Ecto neural progenitor cell (in vitro differentiated cells): ENCODE measurements at places on chromosomes 6 and 20.

DNA sequence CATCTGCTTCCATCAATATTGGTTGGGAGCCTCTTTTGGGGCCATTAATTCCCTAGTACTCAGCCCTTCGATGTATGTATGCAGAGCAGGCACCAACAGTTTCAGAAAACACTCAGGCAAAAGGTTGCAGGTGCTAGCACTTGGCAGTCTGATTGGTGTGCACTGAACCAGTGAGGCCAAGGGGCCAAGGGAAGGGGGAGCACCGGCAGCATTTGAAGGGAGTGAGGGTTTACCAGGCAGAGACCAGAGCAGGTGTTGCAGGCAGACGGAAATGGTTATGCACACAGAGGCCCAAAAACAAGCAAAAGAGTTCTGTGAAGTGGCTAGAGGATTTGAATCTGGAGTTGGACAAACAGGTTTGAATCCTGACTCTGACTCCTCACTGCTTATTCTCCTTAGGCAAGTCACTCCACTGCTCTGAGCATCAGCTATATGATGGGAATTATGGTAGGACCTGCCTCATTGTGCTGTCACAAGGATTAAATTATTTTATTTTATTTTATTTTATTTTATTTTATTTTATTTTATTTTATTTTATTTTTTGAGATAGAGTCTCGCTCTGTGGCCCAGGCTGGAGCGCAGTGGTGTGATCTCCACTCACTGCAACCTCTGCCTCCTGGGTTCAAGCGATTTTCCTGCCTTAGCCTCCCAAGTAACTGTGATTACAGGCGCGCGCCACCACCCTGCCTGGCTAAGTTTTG is 58.1 kb upstream of the SHLD1 start:
- no peak for DNase-seq

DNA sequence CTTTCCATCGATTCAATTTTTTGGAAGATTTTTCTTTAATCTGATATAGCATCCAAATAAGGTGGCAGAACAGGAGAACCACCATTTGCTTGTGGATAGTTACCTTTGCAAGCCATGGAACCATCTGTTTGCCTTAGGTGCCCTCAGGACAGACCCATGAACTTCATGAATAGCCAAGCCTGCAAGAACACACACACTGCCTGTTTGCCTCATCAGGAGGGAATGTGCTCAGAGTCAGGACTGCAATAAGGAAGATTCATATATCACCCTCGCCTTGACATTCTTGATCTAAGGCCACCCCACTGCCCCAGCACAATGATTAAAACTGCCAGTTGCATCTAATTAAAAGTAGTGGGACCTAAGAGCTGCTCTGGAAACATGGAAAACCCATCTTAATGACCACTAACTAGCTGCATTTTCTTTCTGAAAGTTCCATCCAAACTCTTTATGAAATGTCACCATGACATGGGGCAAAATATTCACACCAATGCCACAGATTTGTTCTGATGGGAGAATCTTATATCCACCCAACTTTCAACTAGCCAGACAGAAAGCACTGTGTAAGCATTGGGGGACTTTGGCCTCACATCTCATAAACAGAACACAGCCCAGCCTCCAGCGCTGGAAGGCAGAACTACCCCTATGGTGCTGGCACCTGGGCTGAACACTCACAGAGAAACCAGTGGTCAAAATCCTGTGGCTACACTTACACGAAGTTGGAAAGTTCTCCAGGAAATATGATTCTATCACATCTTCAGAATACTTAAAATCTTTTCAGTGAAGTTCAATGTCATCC is 48.3 kb downstream of the TBXT start:
- DNase-seq, result no peak

DNA sequence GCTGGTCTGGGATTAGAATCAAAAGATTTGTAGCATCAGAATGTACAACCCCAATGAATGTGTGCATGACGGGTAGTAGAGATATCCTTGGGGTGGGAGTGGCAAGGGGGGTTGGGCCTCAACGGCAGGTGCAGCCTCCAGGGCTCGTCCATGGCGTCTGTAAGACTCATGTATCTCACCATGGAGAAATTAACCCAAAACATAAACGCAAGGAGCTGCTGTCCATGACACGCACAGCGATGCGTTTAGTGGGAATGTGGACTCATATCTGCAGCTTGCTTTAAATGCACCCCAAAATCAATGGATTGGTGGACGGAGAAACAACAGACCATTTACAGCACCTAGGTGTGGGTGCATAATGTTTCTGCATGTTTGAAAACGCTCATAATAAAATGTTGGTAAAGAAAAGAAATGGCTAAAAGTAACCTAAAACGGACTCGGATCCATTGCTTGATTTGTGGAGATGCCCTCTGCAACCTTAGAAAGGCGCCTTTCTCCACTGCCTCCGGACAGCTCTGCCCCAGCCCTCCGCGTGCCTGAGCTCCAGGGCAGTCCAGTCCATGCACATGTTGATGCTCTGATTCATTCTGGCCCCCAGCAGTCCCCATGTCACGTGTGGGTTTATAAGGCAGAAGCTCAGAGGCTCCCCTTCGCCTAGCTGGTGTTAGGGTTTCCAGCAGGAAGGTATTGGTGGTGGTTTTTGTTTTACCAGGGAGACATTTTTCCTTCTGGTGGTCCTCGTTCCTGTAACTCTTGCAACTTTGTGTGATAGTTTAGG is 24.5 kb downstream of the PYGB start:
- DNase-seq, result no peak

GRCh38 chr20:48826883-48827771 is 672 bp downstream of the PREX1 start:
- peak; percentile 79 for DNase-seq

DNA sequence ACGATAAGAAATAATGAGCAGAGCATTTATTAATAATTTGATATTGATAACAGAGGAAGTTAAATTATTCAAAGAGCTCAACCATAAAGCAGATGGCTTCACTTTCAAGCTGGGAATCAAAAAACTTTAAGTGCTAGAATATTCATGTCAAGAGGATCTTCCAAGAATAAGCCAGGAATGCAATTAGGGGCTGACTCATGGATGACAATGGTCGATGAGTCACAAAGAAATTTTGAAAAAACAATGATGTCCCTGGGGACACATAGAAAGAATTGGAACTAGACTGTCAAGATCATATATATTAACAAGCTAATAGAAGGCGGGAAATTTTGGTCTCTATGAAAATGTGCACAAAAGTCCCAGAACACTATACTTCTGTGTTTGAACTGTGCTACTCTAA is 304.1 kb downstream of the LAMA2 start:
- no peak for DNase-seq

GRCh38 chr6:99819853-99820252 is 174.2 kb downstream of the MCHR2 start:
- DNase-seq, result no peak

GRCh38 chr20:49140834-49141233 is 47.3 kb downstream of the STAU1 start:
- DNase-seq, result no peak

GRCh38 chr6:159983641-159984080 is 14.8 kb downstream of the IGF2R start:
- no peak for DNase-seq

- DNase-seq, result no peak
These were observed 593.7 kb downstream of the EPM2A start for GRCh38 chr6:145141572-145141971.

DNA sequence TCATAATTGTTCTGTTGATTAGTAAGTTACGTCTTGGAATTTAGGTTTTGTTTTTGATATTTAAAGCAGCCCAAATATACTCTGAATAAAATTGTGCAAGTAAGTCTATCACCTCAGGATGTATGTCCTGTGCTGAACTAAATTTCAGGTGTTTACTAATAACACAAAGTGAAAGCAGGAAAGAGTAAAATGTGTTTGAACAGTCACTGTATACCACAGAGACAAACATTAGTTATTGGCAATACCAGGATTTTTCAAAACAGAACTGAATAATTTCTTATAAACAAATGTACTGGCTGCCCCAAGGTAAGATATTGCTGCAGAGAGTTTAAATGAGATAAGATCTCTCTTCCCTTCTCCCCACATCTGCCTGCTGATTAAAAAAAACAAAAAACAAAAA is 404.7 kb upstream of the RUNX2 start:
- no peak for DNase-seq

- DNase-seq, result peak; percentile 67
These were observed 13.9 kb upstream of the ATG5 start for GRCh38 chr6:106339334-106340029.

GRCh38 chr6:96812077-96812703 is 25.1 kb downstream of the GPR63 start:
- DNase-seq, result no peak

DNA sequence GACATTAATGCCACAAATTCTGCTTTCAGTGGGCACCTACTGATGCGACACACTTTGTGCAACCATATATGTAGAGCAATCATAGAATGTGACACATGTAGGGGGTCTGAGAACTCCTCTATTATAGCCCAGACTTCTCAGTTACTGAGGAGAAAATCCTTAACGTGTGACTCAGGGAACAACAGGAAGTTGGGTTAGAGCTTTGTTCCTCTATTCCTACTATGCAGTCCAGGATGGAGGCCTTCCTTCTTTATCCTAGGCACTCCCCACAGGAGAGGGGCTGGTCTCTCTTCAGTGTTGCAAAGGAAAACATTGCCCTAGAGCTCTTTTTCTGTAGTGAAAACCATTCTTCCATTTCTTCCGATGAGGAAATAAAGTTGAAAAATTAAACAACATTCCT is 39.6 kb upstream of the RCAN2 start:
- no peak for DNase-seq

DNA sequence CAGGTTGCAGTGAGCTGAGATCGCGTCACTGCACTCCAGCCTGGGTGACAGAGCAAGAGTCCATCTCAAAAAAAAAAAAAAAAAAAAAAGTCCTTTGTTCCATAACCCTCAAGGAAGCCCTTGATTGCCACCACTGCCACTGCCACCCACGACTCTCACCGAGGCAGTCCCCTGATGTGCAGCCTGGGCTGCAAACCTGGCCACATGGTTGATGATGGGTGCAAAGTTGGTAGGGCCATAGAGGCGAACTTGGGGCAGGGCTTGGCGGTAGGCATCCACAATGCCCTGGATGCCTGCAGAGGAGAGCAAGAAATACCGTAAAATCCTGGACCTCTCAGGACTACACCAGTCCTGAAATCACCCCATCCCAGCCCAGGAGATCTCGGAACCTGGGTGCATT is 11.5 kb downstream of the SPAG4 start:
- peak; percentile 21 for DNase-seq

DNA sequence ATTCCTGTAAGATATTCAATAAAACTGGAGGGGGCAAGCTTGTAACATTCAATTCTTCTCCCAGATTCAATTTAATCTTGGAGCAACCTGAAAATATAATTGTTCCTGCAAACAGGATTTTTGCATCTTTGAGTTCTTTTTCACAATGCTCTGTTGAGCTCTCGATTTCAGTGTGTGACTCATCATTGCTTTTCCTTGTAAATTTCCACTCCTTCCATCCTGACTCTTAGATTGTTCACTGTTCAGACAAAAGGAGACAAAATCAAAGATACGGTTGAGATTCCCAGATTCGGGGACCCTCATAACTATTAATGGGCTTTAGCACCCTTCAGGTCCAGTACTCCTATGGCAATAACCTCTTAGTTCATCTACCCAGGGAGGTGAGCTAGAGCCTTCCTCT is 571.9 kb upstream of the CHD6 start:
- no peak for DNase-seq

DNA sequence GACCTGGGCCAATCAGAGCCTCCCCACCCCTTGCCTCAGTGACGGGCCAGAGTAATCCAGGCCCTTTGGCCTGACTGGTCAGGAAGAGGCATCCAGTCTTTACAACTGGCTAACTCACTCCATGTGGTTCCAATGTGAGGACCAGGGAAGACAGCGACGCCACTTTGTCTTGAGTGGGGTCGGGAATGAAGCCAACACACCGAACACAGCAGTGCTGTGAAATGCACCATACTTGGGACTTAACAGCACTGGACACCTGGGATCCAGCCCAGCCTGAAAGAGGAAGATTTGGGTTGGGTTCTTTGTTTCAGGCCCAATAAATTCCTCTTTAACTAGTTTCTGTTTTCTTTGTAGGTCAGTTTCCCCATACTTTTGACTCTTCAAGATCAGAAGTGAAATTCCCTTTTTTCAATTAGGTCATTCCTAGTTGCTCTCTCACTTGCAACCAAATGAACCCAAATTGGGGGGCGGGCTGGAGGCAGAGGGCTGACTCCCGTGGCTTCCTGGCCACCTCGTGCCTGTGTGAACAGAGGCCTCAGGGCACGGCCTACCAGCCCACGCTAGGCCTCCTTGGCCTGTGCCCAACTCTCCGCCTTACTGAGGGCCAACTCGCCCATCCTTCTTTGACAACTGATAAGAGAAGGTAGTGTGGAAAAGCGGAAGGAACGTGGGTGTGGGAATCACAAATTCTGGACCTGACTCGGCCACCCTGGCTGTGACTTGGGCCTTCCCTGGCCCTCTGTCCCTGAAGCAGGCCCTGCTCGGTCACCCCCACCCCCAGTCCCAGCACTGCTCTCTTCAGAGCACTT is 17.1 kb downstream of the SULF2 start:
- no peak for DNase-seq

DNA sequence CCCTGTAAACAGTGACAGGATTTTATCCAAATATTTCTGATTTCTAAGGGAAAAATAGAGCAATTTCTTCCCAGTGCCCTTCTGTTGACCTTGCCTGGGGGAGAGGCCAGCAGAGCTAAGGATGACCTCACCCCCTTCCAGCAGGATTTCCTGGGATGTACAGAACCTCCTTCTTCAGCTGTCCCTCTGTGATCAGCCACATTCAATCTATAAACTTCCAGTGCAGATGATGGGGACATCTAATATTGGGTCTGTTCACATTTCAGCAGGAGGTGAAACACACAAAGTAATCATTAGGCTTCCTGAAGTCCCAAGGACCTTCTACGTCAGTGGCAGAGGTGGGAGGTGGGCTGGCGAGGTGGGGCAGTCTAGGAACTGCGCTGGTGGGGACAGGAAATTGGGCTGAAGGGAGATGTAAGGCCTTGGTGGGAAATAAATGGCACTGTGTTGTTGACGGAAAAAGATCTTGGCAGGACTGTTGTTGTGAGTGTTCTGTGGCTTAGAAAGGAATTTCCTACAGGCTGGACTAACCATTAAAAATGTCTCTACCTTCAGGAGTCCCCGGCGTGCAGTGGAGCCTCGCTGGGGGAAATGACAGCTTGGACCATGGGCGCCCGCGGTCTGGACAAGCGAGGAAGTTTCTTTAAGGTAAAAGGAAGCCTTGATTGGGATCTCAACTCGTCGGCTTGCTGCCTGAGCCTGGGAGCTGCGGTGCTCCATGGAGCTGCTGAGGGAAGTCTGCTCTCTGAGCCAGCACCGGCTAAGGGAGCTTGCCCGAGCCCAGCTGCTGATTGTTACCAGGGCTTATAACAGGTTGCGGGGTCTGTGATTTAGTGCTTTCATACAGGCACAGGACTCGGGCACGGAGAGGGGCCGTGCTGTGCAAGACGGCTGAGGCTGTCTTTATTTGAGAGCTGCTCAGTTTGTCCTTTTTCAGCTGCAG is 127.9 kb upstream of the NAA20 start:
- no peak for DNase-seq

DNA sequence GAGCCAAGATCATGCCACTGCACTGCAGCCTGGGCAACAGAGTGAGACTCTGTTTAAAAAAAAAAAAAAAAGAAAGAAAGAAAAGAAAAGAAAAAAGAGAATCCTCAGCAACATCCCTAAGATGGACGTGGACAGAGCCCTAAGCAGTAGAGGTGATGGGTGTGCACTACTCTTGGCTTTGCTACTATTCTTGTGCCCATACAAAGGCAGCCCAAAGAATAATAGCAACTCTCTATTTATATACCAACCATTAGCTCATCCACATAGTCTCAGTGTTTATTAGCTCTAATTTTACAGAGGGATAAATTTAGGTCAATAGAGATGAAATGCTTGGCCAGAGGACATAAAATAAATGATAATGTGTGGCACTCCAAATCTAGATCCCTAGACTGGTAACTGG is 62.2 kb downstream of the PERP start:
- DNase-seq, result no peak

GRCh38 chr6:52925042-52925441 is 15.5 kb upstream of the GSTA3 start:
- no peak for DNase-seq
